Peyer's patch (tissue), 4 donors: ENCODE measurements at places on chromosomes 2 and 18. TPM values are rescaled to one million over a fixed set of nuclear protein-coding genes. Genes with fewer than 3 reads are reported as not detected.

DNA sequence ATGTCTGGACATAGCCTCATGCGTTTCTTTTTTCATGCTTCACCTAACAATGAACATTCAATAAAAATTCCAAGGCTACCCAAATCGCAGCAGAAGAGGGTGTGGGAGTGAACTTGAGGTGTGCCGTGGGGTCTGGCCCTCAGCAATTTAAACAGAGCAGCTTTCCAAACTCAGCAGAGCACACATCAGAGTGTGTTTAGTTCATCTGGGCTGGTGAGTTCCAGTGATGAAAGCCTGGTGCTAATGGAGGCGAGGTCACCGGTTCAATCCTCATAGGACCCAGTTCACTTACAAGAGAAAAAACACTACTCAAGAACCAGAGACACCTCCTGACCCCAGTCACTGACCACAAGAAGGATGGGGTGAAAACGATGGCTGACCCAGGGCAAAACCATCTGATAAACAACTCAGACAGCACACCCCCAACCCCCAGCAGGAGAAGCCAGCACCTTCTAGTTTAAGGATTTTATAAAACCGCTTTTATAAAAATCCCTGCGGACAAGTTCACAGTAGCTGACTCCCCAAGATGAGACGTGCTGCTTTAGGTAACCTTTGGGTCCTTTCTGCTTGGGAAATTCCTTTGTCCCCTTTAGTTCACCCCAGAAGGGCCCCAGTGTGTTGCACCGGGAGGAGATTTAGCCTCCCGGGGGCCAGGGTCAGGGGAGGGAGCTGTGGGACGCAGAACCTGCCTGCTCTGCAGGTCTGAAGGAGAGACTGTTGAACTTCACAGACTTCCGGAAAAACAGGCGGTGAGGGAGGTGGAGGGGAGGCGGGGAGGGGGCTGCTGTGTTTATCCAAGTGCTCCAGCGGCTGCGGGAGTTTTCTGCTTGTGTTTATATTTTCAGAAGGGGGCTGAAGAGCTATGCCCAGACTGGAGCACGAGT lies 152.7 kb upstream of the SOX11 start:
- DNase-seq = no peak

DNA sequence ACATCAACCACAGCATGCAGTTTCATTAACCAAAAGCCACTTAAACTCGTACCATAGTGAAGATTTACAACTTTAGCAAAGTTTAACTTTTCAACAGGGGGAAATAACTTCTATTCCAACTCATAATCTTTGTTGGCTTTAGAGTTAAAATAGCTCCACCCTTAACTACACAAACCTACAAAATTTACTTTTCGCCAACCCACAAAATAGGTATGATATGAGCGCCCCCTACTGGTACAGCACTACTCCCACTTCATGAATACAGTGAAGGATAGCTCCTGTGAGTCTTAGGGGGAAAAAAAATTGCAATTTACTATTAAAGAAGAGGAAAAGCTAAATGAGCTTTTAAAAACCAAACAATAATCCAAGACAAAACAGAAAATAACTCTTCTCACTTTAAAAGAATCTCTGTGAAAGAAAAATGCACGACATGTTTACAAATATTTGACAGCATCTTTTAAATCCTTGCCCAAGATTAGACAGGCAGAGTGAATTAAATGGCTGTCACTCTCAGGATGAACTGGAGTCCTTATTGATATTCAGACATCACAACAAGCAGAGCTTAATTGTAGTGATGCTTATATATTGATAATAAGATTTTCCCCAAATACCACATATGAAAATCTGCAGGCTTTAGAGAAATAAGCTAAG lies 32.2 kb downstream of the TMEFF2 start:
- DNase-seq = peak; percentile 82

DNA sequence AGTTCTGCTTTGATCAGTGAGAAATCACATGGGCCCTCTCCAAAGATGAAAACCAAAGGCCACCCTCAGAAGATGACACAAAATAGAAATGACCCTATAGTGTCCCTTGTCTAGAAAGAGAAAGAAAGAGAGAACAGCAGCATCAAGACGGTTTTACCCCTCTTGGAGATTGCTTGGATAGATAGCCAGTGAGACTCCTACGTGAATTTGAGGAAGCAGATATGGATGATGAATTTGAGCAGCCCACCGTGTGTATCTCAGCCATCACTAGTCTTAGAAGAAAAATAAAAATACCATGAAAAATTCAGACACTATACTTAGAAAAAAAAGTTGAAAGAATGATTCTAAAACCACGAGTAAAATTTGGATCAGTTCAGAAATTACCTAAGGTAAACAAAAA lies 329.1 kb upstream of the CNTNAP5 start:
- DNase-seq = no peak

DNA sequence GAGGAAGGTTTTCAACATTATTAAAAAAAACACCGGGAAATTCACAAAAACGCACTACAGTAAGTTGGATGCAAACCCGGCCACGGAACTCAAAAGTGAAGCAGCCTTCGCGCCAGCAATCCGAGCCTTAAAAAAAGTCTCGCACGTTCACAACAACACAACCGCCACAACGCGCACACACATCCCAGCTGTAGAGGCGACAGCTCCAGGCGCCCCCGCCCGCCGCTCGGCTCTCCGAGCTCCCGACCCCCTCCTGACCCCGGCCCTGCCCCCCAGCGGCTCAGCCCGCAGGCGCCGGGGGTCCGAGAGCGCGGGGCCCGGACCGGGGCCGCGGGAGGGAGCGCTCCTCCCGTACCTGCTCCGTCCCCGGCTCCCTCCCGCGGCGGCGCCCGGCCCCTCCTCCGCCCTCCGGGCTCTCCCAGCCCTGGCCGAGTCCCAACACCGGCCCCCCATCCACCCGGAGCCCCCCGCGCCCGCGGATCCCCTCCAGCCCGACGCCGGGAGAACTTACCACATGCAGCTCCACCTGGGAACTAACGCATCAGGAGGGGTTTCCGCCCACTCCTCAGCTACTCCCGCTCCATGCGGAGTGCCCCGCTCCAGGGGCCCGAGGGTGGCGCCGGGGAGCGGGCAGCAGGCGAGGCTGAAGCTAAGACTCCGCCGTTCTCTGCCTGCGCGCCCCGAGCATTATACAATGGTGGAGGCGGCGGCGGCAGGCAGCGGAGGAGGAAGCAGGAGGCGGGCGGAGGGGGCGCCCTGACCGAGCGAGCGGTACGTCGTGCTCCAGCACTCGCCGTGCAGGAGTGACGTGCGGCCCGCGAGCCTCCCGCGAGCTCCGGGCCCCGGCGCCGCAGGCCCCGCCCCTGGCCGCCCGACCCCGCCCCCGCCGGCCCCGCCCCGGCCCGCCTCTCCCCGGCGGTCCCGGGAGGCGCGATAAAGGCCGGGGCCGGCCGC lies at the start of gene SERTAD2:
Gene SERTAD2, minus strand, starts transcription at position 805 of the 954 bp plus-strand sequence. CDS start 17,042 bp downstream, outside the sequence.
- DNase-seq = peak; percentile 95

DNA sequence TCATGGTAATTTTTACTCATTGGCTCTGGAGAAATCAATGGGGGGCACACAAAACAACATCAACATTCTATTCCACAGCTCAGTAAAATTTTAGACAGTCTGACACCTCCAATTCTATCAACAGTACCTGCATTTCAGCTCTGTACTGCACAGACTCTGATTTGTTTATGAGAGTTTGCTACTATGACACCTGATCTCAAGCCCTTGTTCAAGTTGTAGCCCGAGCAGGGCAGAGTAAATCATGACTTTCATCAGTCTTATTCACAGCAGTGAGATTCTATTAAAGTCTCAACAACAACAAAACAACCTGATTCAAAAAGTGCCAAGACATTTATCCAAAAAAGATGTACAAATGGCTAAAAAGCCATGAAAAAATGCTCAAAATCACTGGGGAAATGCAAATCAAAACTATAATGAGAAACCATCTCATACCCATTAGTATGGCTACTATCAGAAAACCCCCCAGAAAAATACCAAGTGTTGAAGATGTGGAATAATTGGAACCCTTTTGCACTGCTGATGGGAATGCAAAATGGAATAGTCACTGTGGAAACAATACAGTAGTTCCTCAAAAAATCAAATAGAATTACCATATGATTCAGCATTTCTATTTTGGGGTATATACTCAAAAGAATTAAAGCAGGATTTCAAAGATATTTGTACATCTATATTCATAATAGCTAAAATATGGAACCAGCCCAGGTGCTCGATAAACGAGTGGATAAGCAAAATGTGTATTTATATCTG lies 71.7 kb upstream of the RBMS1 start:
- no peak for DNase-seq

DNA sequence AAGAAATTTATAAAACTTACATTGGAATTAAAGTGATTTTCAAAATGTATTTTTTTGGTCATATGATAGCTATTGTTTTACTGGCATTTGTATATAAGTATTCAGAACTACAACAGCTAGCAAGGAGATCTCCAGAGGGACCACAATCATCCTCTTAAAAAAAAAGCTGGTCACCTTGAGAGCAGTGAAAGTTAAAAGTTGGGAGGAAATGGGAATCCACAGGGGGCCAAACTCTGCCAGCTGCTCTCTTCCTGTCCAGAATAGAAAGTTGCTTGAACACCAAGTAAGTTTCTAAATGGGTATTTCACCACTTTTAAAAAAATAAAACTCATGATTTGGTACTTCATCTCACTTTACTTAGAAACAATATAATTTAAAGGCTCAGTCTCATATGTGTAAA lies 1025.1 kb downstream of the LRP1B start:
- DNase-seq = no peak

- peak; percentile 82 for DNase-seq
Observed at GRCh38 chr18:24118750-24119577, 19.9 kb upstream of the CABYR start.

GRCh38 chr2:135202751-135203150 lies 150.7 kb downstream of the RAB3GAP1 start:
- DNase-seq = no peak

DNA sequence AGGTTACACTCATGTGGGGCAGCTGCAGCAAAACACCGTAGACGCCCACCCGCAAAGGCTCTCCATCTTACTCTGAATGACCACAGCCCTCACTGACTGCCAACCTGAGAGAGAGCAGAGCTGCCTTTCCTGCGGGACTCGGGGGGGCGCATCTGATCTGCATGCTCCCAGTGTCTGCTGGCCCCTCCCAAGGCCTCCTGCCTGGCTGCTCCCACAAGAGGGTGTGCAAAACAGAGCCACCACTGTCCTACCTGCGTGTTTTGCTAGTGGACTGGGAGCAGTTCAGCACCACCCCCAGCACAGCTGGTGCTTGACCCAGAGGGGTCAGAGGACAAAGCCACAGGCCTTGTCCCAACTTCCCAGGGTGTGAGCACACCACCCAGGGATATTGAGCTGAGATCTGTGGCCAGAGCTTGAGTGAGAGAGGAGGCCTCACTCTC lies 76.4 kb downstream of the MYO3B start:
- no peak for DNase-seq

- peak; percentile 83 for DNase-seq
Observed at GRCh38 chr2:43221124-43221762, 5.2 kb downstream of the ZFP36L2 start.

GRCh38 chr2:83068714-83069113 lies 1390.4 kb downstream of the SUCLG1 start:
- DNase-seq = no peak

DNA sequence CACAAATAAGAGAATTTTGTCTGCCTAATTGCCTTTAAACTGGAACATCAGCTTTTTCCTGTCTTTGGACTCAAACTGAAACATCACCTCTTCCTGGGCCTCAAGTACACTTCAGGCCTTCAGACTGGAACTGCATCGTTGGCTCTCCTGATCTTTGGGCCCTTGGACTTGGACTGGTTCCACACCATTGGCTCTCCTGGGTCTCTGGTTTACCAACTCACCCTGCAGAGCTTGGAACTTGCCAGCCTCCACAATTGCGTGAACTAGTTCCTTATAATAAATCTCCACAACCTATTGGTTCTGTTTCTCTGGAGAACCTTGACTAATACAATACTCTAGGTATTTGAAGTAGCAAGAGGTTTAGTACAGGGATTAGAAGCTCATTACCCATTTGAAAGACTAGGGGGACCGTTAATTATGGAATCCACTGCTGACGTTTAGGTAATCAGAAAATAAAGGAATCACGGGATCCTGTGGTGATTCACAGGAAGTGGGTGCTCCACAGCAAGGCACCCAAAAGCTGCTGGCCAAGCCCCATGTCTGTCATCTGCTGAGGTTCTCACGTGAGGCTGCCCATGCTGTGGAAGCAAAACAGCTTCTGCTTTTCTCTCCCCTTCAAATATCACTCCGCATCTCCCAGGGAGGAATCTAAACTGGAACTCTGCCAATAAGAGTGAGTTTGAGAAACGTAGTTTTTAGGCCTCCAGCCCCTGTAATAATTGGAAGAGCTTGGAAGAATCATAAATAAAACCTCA lies 20.0 kb upstream of the SGPP2 start:
- DNase-seq = no peak

DNA sequence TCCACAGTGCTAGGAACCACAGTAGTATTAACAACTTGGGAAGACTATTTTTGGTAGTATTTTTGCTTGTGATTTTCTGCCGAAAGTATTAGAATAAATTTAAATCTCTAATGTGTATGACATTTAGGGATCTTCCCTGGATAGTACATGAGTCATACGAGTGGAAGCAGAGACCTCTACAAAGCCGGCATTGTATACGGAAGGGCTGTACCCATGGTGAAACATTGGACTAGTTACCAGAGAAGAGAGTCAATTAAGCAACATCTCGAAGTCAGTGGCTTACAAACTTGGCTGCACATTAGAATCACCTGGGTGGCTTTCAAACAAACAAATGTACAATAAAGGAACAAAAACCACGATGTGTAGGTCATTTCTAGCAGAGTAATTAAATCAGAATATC lies 1131.7 kb upstream of the LRRTM1 start:
- no peak for DNase-seq

GRCh38 chr2:109376796-109377495 lies 236.8 kb downstream of the SEPTIN10 start:
- DNase-seq = peak; percentile 33

GRCh38 chr18:11840493-11840892 lies 10.7 kb upstream of the CHMP1B start:
- no peak for DNase-seq

DNA sequence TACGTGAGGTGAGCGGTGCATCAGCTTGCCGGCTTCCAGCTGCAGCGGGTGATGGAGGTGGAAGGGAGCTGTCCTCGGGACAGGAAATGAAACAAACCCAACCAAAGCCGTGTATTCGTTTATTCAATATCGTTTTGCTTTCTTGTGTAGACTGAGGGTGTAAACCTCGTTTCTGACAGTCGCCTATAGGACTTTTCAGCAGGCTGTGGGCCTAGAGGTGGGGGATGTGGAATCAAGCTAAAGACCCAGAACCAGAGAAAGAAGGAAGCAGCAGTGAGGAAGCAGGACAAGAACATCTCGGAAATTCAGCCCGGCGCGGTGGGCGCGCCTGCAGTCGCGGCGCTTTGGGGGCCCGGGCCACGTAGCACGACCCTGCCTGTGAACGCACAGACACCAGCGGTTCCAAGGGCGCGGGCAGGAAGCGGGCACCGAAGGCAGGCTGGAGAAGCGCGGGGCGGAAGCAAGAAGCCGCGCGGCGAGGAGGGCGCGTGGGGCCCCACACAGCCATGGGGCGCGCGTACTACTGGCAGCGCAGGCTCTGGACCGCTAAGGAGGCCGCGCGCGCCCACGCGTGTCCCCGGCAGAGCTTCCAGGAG lies 755 bp upstream of the ATP9B start:
- DNase-seq = peak; percentile 59

The ZNF407 gene
- total RNA-seq = 35.5 TPM

The R3HDM1 gene
- total RNA-seq = 19.8 TPM

The SERPINB3 gene
- total RNA-seq = not detected

The ATRAID gene
- total RNA-seq = 121 TPM
